T1000 (cell line): ENCODE measurements at places on chromosomes 4 and X.
A peak's percentile ranks its signal among the peaks of the same experiment; 100 is the strongest.

- no peak for DNase-seq
These were observed 197.3 kb downstream of the OR13H1 start for GRCh38 chrX:131741103-131741581.

DNA sequence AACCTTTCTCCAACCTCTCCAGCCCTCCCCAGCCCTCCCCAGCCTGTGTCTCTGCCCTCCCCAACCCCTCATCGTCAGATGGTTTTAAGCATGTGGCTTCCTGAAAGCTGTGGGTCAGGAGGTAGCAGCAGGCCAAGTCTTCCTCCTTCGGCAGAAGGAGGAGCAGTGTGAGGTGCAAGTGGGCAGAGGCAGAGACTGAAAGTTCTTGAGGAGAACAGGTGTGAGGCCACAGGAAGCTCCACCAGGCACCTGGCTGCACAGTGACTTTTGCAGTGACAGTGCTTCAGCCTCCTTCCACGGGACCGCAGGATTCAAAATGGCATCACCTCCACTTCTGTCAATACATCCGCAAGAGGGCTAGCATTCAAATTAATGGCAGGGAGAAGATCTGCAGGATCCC lies 203.9 kb upstream of the LEF1 start:
- DNase-seq = no peak

DNA sequence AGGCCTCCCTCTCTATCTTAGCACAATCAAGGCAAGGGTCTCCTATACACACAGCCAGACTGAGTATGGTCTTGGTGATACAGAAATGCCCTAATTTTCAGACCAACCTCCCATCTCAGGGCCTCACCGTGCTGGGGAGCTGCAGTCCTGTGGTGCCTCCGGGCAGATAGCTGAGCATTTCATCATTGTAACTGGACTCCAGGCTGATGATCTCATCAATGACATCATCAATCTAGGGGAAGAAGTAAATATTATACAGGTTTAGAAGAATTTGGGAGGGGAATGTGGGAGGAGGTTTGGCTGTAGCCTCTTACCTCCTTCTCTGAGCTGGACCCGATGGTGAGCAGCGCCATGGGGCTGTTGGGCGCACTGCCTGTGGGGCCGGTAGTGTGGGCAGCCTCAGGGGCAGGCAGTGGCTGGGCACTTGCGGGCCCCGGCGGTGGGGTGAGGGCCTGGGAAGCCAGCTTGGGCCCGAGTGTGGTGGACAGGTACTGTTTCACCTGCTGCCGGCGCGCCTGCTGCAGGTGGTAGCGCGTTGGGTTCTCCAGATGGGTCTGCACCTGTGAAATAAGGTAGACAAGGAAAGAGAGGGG lies 5.2 kb downstream of the TFE3 start:
- peak; percentile 25 for DNase-seq

- DNase-seq = no peak
These were observed 58.9 kb upstream of the FAM9C start for GRCh38 chrX:13103188-13103913.

DNA sequence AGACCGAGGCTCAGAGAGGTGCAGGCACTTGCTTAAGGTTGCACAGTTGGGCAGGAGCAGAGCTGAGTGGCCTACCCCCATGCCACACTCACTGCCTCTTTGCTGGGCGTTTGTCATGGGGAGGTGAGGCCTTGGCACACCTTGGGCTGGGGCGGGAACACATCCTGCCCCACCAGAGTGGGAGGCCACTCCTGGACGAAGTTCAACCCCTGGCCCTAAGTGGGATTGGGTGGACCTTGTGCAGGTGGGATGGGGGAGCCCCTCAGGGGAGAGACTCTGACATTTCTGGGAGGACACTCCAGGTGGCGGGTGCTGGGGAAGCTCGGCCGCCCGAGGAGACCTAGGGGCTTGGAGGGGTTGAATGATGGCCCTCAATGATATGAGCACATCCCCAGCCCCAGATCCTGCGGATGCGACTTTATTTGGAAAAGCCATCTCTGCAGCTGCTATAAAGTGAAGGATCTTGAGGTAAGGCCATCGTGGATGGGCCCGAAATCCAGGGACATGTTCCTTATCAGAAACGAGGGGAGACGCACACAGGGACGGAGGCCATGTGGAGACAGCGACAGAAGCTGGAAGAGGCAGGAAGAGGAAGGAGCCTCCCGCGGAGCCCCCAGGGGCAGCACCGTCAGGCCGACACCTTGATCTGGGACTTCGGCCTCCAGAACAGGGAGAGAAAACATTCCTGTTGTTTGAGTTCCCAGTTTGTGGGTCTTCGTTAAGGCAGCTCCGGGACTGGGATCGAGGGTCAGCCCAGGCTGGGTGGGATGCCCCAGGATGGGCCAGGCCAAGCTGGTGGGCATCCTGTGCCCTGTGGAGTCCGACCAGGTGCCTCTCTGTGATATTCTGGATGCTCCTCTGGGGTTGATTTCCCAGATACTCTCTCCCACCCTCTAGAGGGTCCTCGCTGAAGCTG lies 111.6 kb upstream of the LRPAP1 start:
- no peak for DNase-seq

- DNase-seq = no peak
These were observed 59.4 kb upstream of the LIMCH1 start for GRCh38 chr4:41478518-41478917.

DNA sequence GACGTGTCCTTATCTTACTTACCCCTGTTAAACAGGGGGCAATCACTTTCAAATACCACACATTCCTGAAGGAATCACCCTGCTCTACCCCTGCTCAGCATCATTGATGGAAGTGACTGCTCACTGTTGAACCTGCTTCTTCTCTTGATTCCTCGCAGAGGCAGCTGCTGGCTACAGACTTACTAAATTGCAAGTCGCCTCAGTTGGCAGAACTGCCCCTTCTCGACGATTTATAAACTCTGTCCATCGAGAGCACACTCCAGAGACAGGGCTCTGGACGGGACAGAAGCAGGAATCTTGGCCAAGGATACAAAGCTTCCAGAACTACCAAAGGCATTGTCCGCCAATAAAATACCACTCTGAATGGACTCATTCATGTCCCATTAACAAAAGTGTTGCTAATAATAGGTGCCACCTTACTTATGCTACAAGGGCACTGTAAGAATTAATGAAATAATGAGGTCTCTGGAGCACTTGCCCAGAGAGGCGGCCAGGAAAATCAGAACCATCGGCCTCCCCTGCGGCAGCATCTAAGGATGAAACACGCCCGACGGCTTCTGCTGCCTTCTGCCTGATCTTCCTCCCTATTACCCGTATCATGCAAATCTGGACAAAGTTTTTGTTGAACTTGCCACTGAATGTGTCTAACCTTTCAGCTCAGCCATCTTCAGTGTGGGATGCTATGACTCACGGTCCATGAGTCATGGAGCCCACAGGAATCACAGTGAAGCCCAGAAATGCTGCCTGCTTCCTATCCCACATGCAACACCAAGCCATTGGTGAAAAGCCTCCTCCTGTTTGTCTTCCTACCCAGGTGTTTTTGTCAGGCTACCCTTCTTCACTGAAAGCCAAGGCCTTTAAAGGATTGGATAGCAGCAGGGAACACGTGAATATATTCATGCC lies 164.9 kb downstream of the MAML3 start:
- peak; percentile 43 for DNase-seq

DNA sequence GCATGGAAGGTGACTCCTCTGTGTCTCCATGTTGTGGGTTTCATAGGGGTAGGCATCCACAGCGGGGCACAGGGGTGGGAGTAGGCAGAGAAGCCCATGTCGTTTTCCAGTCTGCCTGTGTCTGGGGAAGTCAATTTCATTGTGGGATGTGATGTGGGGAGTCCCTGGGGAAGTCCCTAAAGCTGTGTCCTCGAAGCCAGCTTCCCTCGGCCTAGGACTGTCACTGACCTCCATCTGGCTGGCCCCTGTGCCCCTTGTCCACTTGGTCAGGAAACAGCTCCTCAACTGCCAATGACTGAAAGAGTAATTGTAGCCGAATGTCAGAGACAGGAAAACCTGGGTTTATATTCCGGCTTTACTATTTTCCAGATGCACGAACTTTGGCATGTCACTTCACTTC lies 109.6 kb downstream of the DRD5 start:
- DNase-seq = no peak

- no peak for DNase-seq
These were observed 44.4 kb downstream of the DIAPH2 start for GRCh38 chrX:96729053-96729452.

GRCh38 chr4:7598939-7599790 lies 164.4 kb upstream of the PSAPL1 start:
- DNase-seq = no peak

DNA sequence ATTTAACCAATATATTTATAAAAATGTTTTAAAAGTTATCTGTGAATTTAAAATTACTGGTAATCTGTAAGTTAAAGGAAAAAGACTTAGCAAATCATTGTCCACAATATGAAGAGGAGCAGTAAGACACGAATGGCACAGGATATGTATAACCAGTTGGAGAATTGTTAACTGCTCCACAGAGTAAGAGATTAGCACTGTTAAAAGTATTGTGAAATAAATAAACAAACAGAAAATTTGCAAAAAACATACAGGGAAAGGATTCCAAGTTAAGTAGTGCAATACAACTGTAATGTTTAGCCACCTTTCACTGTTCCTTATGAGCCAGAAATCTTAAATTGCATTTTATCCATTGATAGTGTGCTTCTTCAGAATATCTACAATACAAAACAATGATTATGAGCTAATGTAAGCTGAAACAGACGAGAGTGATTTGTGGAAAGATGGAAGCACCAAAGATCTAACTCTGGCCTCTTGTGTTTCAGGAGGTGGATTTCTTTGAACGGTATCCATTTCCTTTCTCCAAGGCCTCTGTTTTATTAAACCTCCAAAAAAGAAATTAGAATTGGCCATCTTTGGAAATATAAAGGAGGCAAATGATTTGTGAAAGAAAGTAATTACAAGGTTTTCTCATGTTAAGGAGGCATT lies 188.4 kb downstream of the UNC5C start:
- no peak for DNase-seq
